ENCODE measurements at places on chromosomes 4 and X.

- DNase-seq = no peak
Observed at GRCh38 chr4:1711055-1711570, 1.0 kb downstream of the SLBP start.

- DNase-seq = no peak
Observed at GRCh38 chrX:116198810-116199209, 28.3 kb downstream of the AGTR2 start.

- DNase-seq = no peak
Observed at GRCh38 chr4:176469546-176469945, 149.8 kb downstream of the SPCS3 start.

DNA sequence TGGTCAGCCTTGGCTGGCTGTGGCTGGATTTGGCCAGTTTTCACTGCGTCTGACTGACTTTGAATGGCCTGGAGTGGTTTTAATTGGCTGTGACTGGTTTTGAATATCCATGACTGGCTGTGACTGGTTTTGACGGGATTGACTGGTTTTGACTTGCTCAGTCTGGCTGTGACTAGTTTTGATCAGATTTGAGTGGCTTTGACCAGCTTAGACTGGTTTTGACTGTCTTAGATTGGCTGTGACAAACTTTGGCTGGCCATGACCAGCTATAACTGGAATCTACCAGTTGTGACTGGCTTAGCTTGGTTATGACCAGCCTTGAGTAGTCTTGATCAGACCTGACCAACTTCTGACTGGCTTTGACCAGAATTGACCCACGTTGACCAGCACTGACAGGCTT is 168.4 kb upstream of the AMOT start:
- no peak for DNase-seq

DNA sequence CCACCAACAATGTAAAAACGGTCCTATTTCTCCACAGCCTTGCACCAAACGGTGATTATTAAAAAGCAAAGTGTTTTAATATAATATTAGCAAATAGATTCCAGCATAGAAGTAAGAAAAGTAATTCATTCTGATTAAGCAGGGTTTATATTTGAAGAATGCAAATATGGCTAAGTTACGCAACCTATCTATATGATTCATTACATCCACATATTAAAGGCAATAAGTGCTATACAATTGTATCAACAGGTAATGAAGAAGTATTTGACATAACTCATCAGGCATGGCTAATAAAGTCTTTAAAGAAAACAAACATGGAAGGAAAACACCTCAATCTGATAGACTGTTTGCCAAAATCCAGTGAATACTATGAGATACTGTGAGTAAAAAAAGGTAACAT is 29.0 kb downstream of the KCNE5 start:
- no peak for DNase-seq

- no peak for DNase-seq
Observed at GRCh38 chr4:17619416-17620105, 5.1 kb downstream of the MED28 start.

GRCh38 chrX:78375894-78376293 is 48.5 kb upstream of the CYSLTR1 start:
- peak; percentile 56 for DNase-seq

- no peak for DNase-seq
Observed at GRCh38 chrX:132563976-132564375, 75.1 kb upstream of the MBNL3 start.

- DNase-seq = no peak
Observed at GRCh38 chr4:125781651-125782050, 466.9 kb downstream of the FAT4 start.

- DNase-seq = no peak
Observed at GRCh38 chr4:168317621-168318020, 931 bp downstream of the DDX60 start.

GRCh38 chr4:151563194-151563593 is 154.2 kb downstream of the FHIP1A start:
- DNase-seq = no peak

Data from LoVo (cell line).